ENCODE measurements at places on chromosomes 7 and 10.

- DNase-seq, result no peak
These were observed 5.7 kb upstream of the GSTK1 start for GRCh38 chr7:143257501-143257900.

- DNase-seq, result no peak
These were observed 18.9 kb upstream of the PRKAR2B start for GRCh38 chr7:107025449-107026103.

GRCh38 chr10:112203328-112204076 lies 19.9 kb upstream of the GPAM start:
- DNase-seq, result no peak

DNA sequence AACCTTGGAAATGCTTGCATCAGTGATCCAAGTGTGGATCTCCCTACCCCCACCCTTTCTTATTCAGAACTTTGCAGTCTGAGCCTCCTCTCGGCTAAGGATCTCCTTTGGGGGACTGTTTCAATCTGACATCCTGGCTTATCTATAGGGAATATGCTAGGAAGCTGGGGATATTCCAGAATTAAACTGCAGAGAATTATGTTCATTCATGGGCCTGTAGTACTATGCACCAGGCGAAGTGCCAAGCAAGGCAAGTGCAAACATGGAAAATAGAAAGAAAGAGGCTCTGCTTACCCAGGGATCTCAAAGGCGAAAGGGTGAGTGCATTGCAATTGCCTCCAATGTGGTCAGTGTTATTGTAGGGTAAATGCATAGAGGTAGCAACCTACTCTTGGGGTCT lies 96.5 kb downstream of the CACNB2 start:
- DNase-seq, result no peak

All from astrocyte of the cerebellum (primary cell).